Stimulated activated CD4-positive, alpha-beta T cell treated with anti-CD3 and anti-CD28 coated beads, Interleukin-12 subunit alpha, Interleukin-12 subunit beta, amount 100 ng/mL, for 4 hours (primary cell): ENCODE measurements at places on chromosomes 2 and 18.

GRCh38 chr2:232420073-232420454 lies 13.4 kb downstream of the ALPG start:
- DNase-seq: no peak

DNA sequence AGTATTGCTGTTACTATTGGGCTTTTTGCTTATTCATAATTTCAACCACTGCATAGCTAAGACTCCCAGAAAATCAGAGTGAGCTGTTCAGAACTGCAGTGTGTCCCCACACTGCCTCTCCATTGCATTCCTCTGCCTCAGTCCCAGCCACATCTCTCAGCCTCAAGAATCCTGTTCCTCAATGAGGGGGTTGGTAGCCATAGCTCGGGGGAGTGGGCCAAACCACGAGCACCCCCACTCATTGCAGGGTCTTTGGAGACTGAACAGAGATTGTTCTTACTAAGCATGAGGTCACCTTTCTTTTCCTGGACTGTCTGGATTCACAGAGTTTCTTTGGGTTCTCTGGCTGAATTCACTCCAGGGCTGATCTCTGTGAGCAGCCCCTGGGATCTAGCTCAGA lies 161.1 kb downstream of the GFPT1 start:
- no peak for DNase-seq

- no peak for DNase-seq
Observed at GRCh38 chr2:171688129-171688465, 828 bp downstream of the DYNC1I2 start.

- no peak for DNase-seq
Observed at GRCh38 chr18:80108121-80108536, 933 bp upstream of the ADNP2 start.

GRCh38 chr2:127568128-127568527 lies 32.6 kb downstream of the MYO7B start:
- DNase-seq: no peak

- DNase-seq: no peak
Observed at GRCh38 chr2:218071218-218071937, 2.3 kb downstream of the RUFY4 start.

DNA sequence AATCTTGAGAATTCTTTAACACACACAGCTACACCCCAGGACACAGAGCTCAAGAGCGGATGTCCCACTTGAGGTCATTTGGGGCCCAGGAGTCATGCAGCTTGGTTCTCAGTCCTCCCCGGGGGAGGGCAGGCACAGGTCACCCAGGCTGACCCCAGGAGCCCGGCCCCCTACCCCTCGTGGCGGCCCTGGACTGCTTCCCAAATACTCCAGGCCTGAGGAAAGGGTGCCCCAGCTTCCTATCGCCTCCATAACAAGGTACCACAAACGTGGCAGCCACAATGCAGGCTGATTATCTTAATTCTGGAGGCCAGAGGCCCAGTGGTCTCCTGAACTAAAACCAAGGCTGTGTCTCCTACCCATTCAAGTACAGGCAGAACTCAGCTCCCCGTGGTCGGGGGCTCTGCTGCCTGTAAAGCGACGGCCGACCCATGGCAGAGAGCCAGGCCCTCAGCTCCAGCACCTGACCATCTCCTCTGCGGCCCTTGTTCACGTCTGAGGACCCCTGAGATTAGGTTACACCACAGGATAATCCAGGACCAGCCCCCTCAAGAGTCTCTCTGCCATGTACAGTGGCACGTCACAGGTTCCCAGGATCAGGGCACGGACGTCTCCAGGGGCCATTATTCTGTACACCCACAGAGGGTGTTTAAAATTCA lies 10.5 kb downstream of the SLC66A2 start:
- DNase-seq: no peak

- no peak for DNase-seq
Observed at GRCh38 chr2:64681479-64681967, 27.8 kb upstream of the SERTAD2 start.

- no peak for DNase-seq
Observed at GRCh38 chr2:236073246-236073645, 94.9 kb downstream of the GBX2 start.

DNA sequence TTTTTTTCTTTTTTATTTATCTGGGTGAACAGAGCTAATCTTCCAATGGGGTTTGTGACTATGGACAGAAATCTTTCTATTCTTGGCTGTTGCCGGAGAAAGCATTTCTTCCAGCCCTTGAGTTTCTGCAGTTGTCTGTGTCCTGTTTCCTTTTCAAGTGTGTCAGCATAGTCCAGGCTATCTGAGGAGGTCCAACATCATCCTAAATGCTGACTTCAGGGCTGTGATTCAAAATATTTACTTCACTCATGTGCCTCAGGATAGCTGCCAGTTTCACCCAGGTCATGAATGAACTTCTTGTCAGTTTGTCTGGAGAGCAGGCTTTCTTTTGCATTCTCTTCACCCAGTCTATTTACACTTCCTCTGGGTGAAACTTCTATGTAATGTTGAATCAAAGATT lies 27.9 kb downstream of the ITGAV start:
- DNase-seq: no peak

DNA sequence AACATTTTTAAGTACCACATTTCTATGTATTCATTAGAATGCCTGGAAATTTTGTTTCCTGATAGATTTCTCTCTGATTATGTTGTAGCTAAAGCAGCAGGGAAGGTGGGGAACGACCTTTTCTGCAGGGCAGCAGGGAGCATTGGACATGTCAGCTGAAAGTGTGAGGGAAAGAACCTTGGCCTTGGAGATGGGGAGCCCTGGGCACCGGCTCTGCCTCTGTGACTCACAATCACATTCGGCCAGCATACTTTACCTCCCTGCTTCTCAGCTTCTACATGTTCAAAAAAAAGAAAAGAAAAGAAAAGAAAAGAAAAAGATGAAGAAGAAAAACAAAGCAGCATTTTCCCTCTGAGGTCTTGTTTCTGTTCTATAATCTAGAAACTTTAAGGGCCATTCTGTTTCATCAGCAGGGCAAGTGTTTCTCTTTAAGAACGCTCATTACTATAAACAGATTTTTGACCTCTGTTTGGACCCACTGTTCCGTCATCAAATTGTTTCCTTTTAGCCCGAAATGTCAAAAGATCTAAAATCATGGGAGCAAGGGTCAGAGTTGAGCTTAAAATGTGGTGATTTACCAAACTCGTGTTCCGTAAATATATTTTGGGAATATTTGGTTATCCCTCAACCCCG lies 27.9 kb downstream of the SETBP1 start:
- DNase-seq: no peak

DNA sequence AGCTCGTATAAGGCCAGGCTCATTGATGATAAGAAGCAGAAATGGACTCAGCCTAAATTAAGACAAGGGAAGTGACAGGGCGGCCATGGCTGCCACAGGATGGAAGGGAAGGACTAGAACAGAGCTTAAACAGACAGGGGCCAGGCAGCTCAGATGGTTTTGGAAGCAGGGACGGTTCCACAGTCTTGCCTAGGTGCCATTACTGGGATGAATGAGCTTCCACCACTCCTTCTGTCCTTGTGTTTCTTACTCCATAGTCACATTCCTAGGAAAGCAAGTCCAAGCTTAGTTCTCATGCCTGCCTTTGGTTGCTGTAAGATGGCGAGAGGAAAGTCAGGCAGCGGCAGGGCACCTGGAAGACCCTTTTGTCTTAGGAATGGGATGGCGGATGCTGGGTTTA lies 11.9 kb downstream of the GNLY start:
- no peak for DNase-seq

- DNase-seq: no peak
Observed at GRCh38 chr2:100882645-100883613, 63.0 kb downstream of the NPAS2 start.

DNA sequence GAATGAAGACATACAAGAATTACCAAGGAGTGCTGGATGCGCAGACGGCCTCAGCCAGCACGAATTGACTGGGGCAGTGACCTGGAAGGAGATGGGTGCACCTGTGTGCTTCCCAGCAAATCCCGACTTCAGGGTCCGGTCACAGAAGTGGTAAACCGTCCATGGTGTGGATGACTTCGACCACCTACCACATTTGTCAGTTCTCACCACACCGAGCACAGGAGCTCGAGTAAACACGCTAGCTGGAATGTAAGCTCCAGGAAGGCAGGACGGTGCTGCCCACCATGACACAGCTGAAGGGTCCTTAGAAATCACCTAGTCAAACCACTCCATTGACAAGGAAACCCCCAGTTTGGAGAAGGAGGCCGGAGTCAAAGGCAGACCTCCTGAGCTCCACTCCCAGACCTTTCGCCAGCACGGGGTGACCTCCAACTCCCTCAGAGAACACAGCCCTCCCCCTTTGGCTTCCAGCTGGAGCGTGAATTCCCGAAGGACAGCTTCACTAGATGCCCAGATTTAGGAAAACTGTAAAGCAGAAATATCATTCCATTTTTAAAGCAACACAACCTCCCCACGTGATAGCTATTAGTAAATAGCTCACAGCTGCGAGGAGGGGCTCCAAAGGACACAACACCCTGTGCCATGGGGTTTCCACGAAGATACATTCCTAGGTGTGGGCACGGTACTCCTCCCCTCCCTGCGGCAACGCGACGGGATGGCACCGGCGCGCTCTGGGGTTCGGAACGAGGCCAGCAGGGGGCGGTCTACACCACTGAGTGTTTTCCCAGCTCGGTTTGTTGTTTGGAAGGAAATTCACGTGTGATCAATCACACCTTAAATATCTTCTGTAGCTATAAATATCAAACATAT lies 34.1 kb upstream of the GNAL start:
- DNase-seq: peak; percentile 49

DNA sequence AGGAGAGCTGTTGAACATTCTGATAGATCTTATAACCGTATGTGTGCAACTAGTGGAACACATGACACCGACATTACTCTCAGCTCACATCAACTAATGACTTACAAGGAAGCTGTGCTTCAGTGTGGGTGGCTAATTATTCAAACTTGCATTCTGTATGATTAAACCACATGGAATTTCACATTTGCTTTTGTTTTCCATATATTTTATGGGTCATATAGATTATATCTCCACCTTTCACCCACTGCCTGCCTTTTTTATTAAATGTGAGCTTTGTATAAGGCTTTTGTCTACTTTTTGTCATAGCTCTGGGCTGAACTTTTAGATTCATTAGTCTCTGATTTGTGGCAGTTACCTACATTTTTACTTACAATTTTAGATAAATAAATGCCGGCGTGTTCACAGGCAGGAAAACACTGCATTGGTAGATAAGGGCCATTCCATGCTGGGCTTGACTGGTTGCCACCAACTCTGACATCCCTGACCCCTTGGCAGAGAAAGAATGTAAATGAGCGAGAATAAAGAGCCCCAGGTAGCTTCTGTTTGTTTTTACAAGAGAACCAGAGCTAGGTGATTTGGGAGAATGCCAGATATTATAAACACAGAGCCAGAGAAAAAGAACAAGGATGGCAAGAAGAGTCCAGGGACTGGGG lies 35.7 kb downstream of the LYPD6 start:
- no peak for DNase-seq

GRCh38 chr2:44056947-44057346 lies 61.2 kb upstream of the LRPPRC start:
- DNase-seq: no peak

DNA sequence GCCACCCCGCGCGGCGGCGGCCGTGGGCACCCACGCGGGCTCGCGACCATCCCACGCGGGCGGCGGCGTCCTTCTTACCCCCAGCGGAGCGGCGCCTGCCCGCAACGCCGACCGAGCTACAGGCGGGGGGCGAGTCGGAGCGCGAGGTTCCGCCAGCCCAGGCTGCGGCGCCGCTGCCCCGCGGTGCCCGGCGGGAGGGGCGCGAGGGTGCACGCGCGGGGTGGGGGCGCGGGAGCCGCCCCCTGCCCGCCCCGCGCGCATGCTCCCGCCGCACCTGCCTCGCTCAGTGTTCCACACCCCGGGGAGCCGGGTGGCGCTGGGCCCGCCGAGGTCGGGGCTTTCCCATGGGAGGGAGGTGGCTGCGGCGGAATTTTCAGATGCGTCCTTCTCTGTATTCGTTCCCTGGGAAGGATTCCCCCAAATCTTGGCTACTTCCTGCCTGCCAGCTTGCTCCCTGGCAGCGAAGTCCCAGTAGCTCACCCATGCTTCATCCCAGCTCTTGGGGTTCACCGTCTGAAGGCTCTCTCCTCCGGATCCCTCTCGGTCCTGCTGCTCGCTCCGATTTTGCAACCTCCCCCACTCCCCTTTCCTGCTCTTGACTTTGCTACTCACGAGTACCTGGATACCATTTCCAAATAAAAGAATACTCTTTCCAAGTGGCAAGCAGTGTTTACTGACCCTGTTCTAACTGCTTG lies at the start of gene L3MBTL4:
L3MBTL4 (minus strand) TSS at position 189 of the 695 bp plus-strand sequence. CDS start 103,286 bp downstream, outside the sequence.
- no peak for DNase-seq

GRCh38 chr18:11290786-11291185 lies 141.4 kb upstream of the PIEZO2 start:
- DNase-seq: no peak

- DNase-seq: no peak
Observed at GRCh38 chr2:118442996-118443553, 354.8 kb downstream of the INSIG2 start.

DNA sequence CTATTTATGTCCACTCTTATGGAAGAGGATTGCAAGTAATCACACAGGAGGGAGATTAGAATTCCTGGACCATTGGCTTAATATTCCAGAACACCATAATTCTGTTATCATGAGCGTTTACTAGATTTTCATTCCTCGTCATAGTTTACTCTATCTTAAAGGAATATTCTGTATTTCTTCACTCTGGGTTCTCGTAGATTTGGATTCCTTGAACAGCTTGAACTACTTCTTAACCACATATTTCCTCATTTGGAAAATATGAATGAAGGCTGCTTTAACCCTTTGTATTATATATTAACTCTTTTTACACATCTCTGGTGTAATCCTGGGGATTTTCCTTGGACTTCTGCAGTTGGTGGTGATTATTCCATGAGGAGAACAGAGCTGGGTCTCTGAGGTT lies 46.3 kb upstream of the CCBE1 start:
- no peak for DNase-seq

DNA sequence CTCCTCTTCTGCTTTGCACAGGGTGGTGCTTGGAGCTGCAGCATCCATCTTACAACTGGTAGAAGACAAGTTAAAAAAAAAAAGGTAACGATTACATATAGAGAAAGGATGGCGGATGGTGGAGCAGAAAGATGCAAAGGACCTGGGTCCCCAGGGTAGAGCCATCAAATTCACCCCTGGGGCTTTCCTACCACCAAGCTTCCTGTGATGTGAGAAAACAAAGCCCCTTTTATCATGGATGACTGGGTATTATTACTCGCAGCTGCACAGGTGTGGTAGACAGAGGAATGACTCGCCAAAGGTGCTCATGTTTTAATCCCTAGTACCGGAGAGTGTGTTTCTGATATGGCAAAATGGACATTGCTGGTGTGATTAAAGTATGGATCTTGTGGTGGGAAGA lies 1.3 kb upstream of the ACOXL start:
- no peak for DNase-seq

- no peak for DNase-seq
Observed at GRCh38 chr18:47731276-47731675, 199.2 kb downstream of the SMAD2 start.

DNA sequence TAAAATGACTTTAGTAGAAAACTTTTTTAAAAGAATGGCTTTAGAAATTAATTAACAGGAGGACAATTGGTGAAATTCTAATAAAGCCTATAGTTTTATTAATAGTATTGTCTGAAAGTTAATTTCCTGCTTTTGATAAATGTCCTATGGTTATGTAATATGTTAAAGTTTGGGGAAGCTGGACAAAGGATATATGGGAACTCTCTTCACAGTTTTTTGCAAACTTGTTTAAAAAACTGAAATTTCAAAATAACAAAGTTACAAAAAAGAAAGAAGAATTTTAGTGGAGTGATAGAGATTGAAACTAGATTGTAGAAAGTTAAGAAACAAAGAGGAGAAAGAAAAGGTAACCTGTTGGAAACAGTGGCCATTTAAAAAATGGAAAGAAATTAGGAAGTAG lies 67.3 kb downstream of the SEMA4F start:
- no peak for DNase-seq
